ENCODE measurements at places on chromosomes 2 and 18.

DNA sequence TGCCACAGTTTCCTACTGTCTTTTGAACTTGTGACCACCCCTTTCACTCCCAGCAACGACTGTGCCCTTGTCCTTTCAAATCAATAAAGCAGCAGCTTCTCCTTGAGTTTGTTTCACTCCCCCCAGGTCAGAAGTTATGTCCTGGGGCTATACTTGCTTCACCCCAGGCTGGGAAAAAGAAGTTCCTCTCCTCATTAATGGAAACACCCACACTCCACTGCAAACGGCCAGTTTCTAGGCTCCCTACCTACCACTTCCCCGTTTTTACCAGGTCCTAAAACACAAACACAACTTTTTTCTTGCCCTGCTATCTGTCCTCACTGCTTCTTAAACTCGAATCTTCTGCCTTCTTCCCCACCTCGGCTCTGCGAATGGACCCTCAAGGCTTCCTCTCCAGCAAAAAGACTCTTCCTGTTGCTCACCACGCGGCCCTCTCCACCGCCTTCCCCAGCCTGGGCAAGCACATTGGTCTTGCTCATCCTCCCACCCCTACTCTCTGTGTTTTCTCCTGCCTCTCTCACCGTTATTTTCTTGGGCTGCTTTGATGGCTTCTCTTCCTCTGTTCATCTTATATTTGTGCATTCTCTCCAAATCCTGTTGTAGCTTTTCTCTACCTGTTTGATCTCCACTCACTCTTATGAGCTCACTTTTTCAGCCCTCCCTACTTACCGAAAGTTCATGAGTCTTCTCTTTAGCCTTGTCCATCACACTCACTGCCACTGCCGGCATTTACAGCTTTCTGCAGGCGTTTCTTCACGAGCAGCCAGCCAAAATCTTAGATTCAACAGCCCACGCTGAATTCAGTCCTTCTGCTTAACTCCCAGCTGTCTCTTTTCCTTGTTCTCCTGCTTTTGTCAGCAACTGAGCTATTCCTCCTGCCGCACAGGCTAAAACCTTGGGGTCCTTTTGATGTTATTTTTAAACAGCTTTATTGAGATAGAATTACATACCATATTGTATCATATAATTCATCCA is 7.0 kb upstream of the SP5 start:
- DNase-seq, result no peak

DNA sequence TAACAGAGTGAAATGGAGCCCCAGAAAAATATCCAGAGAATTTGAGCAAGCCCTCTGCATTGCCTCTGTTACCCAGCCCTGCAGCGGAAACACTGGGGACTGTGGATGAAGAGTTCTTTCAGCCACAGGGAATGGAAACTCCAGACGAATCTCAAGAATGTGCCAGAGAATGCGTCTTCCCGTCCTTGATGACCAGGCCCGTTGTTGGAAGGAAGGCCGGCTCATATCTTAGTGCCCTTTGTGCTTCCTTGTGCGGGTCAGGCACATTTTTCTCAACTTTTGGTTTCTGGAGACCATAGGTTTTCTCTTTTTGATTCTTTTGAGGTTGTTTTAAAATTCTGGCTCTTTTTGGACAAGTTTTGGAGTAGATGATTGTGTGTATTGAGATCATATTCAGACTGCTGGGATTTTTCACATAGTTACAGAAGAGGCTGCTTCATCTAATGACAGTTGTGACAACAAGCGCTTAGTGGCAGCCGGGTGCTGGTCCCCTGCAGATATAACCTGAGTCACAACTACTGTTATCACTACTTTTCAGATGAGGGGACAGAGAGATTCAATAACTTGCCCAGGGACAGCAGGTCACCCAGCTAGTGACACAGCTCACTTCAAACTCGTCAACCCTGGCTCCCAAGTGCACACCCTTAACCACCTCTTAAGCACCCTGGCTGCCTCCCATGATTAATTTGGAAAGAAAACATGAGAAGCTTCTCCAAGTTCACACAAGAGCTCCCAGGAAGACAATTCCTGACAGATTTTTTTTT is 15.7 kb downstream of the MAL start:
- DNase-seq, result no peak

GRCh38 chr2:69709290-69709689 is 32.6 kb upstream of the ANXA4 start:
- no peak for DNase-seq

GRCh38 chr2:60530660-60531281 is 22.7 kb downstream of the BCL11A start:
- DNase-seq, result no peak

- no peak for DNase-seq
Measured at GRCh38 chr2:130825231-130825965, 11.3 kb upstream of the ARHGEF4 start.

GRCh38 chr2:98985905-98986666 is 50.1 kb upstream of the CRACDL start:
- DNase-seq, result no peak

DNA sequence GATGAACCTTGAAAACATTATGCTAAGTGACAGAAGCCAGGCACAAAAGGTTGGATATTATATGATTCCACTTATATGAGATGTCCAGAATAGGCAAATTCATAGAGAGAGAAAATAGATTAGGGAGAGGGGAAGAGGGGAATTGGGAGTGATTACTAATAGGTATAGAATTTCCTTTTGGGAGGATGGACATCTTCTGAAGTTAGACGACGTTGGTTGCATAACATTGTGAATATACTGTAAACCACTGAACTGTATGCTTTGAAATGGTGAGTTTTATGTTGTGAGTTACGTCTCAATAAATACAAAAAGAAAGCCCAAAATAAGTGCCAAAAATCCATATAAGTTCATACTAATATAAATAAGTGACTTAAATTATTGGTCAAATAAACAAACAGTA is 18.6 kb upstream of the CYP26B1 start:
- no peak for DNase-seq

DNA sequence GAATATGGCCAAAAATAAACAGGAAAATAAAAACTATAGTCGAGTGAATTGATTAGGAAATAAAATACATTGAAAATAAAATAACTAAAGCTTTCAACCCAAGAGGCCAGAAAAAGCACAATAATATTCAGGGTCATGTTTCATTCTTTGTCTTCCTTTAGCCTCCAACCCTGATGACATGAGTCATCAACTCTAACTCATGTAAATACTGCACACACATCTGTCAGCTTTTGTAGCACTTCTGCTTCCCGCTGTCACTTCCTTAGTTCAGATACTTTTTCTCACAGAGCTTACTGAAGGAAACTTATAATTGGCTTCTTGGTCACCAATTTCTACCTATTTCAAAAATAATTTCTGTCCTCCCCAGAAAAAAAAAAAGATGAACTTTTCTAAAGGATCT is 112.8 kb downstream of the UPP2 start:
- DNase-seq, result no peak

DNA sequence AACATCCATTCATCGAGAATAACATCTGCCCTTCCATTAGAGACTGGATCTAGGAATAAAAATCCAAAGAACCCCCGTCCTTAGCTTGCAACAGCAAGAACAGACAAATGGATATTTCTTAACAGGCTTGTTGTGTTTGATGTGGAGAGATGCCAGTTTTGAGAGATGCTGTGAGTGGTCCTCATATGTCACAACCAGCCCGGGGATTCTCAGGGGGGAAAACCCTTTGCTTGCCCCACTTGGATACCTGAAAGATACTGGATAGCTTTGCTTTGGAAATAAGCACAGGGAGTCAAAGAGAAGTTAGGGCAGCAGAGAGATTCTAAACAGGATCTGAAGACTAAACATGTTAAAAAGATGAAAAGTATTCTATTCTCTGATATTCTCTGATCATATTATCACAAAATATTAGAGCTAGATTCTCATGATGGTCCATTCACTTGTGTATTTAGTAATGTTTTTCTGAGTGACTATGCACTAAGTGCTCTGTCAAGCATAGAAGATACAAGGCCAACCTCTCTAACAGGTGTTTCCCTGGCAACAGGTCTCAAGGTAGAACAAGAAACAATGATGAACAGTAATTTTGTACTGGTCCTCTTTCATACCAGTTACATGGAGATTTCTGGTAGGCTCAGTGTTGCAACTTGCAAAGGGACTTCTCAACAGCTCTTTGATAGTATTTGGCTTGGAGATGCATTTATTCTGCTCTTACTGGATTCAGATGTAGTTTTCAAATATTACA is 348.2 kb downstream of the MYCN start:
- no peak for DNase-seq

GRCh38 chr2:62740221-62740620 is 34.7 kb downstream of the EHBP1 start:
- no peak for DNase-seq

DNA sequence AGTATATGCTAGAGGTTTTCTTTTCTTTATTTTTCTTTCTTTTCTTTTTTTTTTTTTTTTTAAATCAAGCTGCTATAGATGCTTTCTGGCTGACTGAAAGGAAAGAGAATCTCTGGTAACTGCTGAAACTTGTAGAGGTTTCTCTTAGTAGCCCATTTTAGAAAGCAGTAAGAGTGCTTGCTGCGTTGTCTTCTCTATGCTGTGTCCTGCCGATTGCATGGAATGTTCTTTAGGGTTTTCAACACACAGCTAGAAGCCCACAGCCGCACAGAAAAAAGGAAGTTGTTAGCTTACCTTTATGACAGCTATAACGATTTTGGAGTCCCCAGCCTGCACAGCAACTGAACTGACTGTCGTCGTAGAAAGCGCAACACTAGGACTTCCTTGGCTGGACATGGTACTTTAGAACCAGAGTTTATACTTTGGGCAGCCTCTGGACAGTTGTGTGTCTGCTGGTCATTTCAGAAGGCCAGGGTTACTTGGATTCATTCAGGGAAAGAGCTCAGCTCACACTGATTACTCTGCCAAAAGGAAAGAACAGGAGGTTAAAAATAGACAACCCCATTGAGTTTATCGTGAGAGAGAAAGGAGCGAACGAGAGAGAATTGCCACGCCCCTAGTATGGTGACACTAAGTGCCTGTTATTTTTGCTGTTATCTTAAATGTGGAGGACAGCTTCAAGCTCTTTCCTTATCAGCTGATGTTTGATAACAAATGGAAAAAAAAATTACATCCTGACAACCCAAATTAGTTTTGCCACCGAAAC is at the start of gene CCDC141:
TSS of gene CCDC141 (minus strand) at position 592 of the 766 bp plus-strand sequence. CDS start at position 396, 196 bp downstream.
- DNase-seq, result no peak

- no peak for DNase-seq
Measured at GRCh38 chr2:181642086-181642485, 14.8 kb downstream of the CERKL start.

GRCh38 chr2:232927032-232927792 is 57.1 kb downstream of the SNORC start:
- DNase-seq, result no peak

DNA sequence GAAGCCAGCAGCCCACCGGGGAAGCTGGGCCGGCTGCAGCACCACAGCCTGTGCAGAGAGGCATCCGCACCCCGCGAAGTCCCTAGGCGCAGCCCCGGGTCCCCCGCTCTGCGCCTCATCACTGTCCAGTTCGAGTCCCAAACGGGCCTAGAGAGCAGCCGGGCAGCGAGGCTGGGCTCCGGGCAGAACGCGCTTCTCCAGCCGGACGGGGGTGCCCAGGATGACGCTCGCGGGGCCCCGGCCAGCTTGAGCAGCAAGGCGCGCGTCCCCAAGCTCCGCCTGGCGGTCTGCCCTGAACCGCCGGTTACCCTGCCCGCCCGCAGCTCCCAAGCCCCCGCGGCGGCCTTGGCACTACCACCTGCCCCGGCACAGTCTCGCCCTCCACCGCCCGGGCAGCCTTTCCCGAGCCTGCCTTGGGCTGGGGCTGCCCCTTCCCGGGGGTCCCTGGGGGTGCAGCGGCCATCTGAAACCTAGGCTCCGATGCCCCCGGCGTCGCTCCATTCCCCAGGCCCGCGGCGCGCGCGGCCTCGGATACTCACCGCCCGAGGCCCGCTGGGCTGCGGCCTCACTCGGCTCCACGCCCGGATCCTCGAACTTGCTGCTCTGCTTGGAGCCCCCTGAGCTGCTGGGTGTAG is 591 bp downstream of the SLC16A14 start:
- peak; percentile 38 for DNase-seq
